ENCODE measurements at places on chromosomes 1 and 21.

DNA sequence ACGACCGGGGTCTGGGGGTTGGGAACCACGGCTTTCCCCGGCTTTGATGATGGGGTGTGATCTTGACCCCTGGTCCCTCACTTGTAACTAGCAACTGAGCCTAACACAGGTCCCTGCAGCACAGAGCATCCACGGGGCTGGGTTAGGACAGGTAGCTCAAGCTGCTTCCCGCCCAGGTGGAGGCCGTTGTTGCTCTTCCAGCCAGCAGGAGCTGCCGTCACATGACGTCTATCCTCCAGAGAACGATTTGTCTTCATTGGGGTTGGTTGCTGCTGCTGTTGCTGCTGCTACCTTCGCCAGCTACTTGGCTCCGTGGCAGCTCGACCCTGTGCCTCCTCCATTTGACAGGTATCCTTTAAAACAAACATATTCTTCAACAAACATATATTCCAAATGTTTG is 74.3 kb upstream of the ADAR start:
- DNase-seq: no peak

DNA sequence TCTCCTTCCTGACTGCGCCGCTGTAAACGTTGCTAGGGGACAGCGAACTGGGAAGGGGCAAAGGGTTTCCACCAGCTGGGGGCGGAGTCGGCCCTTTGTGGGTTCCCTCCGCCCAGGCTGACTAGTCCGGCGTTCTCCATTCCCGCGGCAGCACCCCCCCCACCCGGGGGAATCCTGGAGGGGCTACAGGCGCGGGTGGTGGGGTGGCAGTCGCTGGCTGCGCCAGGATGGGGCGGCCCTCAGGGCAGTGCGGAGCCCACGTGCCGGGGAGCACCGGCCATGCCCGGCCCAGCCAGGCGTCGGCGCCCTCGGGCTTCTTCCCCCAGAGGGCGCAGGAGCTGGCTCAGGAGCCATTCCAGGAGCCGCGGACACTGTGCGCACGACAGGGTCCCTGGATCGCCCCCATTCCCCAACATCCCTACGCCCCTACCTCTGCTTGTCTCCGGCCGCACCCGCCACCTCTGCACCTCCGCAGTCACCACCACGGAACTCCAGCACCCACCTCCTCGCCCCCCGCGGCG is 476 bp downstream of the BATF3 start:
- DNase-seq: peak; percentile 28

DNA sequence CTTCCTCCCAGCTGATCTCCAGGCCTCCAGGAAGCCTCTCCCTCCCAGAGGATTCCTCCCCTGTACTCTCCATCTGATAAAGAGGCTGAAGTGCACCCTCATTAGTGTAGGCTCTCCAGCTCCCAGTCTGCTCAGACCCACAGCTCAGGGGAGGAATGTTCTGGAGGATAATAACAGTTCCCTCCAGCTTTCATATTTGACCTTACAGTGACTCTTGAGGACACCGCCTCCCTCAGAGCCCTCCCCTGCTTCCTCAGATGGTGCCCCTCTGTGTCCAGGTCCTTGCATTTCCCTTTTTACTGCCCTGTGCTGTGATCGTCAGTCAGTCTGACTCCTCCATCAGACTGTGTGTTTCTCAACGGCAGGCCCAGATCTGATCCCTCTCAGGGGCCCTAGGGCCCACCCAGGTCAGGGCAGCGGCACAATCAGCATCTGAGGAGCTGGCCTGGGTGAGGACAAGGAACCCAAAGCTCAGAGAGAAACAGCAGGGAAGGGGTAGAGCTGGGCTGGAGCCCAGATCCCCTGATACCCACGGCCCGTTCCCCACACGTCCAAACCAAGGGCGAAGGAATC is 1.1 kb upstream of the SHISAL2A start:
- no peak for DNase-seq

DNA sequence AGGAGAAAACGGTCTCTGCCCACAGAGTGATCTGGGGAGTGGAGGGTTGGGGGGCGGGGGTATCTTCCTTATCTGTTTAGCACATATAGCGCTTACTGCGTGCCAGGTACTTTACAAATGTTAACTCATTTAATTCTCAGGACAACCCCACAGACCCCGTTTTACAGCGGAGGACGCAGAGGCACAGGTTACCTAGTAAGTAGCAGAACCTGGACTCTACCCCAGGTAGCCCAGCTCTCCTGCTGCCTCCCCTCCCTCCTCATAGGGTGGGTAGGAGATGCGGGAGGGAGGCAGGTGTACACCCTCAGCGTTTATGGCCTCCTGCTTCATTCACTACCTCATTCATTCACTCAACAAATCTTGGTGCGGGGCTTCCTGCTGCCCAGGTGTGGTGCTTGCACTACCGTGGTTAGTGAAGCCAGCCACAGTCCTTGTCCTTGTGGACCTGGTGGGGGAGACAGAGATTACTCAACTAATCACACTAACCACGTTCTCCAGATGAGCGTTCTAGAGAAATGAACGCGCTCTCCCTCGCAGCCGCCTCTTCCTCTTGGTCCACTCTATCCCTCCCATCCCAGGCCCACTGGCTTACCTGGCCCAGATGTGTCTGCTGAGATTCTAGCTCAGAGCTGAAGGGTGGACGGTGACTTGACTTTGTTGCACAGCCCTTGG is 102.0 kb downstream of the IER5 start:
- DNase-seq: no peak

GRCh38 chr1:54095546-54096226 is 42.3 kb downstream of the TCEANC2 start:
- no peak for DNase-seq

DNA sequence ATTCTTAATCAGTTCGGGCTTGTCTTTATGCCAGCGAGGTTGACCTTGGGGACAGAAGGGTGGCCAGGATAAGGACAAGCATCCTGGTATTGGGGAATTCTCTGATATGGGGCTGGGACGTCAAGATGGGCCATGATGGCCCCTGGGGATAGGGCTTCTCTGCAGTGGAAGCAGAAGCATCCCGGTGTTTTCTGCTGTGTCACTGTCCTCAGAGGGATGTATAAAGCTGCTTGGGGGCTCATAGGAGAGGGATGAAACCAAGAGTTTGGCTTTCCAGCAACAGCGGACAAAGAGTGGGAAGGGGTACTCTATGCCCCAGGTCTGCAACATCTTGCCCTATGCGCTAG is 1.4 kb upstream of the ATP1B1 start:
- DNase-seq: no peak

- DNase-seq: no peak
Observed at GRCh38 chr21:15730484-15731242, 881 bp downstream of the USP25 start.
